ENCODE measurements at places on chromosomes 2 and 18.
A peak's percentile ranks its signal among the peaks of the same experiment; 100 is the strongest.

DNA sequence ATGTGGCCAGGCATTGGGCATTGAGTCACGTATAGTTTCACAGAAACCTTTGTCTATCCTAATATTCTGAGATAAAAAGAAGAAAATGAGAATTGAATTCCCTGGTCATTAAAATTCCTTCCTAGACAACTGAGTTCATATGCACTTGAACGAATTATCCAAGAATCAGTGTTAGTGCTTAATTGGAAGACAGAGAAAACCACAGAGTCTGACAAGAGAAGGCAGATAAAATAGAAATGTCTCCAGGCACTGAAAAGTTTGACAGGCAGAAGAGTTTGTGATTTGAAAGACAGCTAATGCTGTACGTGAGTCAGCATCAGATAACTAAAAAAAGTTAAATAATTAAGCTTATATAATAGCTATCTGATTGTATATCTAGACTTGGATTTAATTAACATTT, 47.7 kb upstream of the TRIB2 start:
- DNase-seq: no peak

DNA sequence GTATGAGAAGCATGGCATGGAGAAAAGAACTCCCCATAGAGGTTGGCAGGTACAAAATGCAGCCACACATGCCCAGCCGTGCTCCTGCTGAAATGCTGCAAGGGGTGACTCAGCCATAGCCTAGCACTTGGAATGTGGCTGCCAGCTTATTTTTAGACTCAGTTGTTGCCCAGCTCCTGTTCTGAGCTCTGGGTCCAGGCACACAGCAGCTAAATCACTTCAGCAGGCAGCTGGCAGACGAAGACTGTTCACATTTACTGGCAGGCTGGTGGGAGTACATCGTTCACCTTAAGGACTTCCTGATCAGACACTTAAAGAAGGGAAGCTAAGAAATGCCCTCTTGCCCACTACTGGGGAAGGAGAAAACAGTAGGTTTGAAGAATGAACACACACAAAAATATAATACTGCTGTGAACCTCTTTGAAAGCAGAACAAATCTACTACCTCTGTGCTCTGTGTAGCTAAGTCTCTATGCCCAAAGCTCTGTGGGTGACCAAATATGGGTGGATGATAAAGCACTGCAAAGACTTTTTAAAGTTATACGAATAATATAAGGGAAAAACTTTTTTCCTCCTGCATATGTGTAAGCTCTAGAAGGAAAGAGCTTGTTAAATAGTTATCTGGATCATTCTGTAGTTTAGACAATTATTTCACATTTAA, 146.1 kb downstream of the LNPK start:
- DNase-seq: no peak

GRCh38 chr2:197204519-197205250, 105.9 kb downstream of the ANKRD44 start:
- DNase-seq: no peak

GRCh38 chr2:45879406-45879805, 227.9 kb downstream of the PRKCE start:
- DNase-seq: no peak

DNA sequence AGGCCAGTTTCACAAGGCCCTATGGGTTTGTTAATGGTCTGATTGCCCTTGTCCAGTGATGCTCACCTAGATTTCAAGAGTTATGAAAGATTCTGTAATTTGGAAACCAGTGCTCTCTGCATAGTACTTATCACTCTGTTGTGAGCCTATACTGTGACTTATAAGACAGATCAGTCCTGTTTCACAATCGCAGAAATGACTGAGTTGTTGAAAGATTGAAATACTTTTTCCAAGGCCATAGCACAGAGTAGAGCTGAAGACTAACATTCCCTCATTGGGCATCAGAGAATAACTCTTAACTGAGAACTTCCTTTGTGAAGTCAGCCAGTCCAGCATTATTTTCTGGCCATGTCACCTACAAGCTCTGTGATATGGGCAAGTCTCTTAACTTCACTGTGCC, 44.0 kb downstream of the CCDC85A start:
- no peak for DNase-seq

DNA sequence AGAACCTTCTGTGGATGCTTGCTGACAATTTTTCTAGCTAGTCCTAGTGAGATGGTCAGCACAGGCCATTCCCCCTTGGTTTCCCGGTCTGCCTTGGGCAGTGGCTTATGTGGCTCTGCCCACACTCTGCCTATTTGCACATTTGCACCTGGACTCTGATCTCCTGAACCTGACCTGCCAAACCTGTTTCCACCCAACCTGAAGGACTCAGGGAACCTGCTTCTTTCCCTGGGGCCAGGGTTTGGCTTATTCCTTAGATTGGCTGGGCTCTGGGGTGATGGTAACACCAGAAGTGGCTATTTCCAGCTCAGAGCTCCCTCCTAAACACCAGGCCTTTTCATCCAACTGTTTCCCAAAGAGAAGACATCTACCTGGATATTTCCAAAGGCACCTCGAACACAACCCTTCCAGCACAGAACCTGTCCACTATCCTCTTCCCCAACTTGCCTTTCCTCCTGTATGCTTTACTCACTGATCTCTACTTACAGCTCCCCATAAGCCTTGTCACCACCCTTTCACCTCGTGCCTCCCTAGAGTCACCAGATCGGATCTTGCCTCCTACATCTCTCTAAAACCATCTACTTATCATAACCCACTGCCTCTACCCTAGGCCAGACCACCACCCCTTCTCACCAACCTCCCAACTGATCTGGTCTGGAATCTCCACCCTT, 5.8 kb upstream of the MTA3 start:
- no peak for DNase-seq

DNA sequence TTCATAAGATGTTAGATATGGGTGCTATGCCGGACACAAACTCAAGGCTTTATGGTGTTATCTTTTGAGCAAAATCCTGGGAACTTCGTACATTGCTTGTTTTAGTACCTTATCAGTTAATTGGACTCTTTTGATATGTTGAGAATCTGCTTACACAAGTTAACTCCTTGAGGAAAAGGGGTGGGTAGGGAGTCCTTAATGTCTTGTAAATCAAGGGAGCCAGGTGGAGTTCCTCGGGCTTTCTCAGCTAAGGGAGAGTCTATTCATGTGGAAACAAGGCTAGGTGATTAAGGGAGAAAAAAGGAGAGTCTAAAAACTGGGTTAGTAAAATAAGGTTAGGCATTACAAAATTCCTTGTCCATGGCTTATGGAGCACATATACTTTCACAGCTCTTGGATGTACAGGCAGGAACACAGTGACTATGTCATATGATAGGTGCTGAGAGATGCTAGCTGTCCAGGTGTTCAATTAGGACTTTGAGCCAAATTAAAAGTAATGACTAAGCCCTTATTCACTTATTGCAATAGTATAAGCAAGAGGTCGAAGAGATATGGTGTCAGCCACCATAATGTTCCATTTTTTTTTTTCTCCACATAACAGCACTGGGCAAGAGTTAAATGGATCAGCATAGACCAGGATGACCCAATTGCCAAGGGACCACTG, 59.5 kb upstream of the DYNAP start:
- no peak for DNase-seq

DNA sequence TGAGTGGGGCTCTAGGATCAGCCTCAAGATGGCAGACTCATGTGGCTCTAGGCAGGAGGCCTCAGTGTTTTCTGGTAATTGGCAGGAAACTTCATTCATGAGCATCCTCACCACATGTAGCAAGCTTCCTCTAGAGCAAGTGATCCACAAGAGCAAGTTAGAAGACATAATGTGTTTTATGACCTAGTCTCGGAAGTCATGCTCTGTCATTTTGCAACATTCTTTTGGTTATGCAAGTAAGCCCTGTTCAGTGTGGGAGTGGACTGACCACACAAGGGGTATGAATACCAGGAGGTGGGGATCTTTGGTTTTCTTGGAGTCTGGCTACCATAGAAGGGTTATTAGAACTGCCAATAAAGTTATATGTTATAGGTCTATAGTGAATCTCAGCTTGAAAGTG, 66.8 kb upstream of the STK39 start:
- DNase-seq: no peak

- DNase-seq: no peak
Measured at GRCh38 chr2:239436076-239436475, 35.3 kb upstream of the HDAC4 start.

DNA sequence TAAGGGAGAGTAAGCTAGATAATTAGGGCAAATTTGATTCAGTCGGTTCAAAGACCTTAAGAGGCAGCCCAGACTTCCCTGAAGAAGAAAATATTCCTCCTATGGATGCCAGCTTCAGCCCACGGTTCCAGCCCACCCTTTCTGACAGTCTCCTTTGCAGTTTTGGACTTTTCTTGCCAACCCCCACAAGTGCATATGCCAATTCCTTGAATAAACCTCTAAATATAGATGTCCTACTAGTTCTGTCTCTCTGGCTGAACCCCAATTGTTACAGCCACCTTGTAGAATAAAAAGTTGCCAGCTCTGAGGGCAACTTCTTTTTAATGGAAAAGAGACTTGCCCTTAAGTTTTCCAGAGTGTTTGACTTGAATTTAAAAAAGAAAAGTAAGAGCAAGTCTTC, 111.7 kb downstream of the PID1 start:
- DNase-seq: no peak

- no peak for DNase-seq
Measured at GRCh38 chr2:203849010-203849409, 18.6 kb upstream of the CTLA4 start.

DNA sequence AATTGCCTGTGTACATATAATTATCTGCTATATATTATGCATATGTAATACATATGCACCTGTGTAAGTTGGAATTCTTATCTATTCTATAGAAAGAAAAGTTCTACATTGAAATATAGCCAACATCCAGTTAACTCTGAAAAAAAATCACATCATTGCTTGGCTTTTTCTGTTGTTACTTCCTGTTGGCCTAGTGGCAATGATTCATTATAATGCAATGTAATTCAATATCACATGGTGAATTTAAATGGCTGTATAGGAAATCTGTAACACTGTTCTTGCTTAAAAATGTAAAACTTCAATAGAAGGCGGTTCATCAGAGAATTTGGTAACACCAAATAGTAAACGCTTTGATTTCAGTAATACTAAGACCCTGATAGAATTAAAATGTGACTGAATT, 44.5 kb upstream of the MAP4K3 start:
- no peak for DNase-seq

GRCh38 chr2:224836263-224836662, 120.1 kb upstream of the CCDC195 start:
- no peak for DNase-seq

GRCh38 chr18:79468119-79468789, 72.5 kb downstream of the NFATC1 start:
- no peak for DNase-seq

DNA sequence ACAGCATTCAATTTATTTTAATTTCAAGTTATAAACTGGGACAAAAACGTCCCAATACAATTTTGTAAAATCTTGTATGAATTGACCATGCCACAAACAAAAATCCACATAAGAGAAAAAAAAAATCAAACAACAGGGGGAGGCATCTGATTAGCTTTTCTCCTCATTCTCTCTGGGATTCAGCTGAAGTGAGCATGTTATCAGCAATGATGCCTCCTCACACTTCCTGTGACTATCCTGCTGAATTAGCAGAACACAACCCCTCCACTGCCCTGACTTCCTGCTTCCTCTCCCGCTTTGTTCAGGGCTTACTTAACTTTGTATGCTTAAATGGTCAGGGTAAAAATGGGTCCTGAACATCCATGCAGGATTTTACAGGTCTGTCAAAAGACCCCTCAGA, 132.2 kb upstream of the ITGB6 start:
- DNase-seq: no peak

DNA sequence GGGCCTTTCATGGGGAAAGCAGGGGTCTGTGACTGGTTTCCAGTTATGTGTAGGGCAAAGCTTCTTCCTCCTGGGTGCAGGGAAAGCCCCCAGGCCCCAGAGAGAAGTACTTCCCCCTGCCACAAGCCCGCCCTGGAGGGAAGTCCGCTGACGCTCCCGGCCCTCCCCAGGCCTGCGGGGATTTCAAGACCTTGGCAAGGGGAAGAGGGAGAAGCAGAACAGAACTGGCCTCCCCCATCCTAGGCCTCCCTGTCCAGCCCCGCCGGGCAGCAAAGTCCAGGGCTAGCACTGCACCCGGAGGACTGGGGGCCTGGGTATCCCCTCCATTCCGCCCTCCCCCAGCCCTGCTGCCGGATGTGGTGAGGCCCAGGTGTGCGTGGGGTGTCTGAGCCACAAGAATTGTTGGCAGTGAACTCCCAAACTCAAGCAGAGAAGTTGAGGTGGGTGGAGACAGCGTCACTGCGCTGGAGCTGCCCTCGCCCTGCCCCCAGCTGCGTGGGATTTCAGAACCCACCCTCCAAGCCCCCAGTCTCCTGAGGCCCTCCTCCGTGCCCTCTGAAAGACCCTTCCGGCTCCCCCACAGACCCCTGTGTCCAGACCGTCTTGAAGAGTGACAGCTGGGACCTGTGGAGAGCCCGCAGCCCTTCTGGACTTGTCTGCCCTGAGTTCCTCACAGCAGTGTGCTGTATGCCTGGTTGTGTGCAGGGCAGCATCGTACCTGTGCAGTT, 1.1 kb upstream of the DUSP2 start:
- DNase-seq: peak; percentile 76

- DNase-seq: no peak
Measured at GRCh38 chr2:16661936-16662839, 3.4 kb downstream of the CYRIA start.

DNA sequence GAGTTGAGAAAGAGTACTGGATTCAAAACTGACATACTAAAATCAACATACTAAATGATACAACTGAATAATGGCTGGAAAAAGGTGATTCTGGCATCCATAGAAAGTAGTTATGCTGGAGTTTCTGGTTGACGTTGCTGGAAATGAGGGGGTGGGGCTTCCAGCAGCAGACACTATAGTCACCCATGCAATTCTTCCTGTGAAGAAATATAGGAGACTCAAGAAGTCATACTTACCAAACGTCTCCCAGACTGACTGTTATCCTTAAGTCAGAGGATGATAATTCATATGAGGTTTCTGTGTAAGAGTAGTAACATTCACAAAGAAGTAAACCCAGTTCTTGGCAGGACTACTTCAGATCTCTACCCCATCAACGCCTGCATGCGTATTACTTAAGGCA, 23.6 kb downstream of the DTNB start:
- no peak for DNase-seq

DNA sequence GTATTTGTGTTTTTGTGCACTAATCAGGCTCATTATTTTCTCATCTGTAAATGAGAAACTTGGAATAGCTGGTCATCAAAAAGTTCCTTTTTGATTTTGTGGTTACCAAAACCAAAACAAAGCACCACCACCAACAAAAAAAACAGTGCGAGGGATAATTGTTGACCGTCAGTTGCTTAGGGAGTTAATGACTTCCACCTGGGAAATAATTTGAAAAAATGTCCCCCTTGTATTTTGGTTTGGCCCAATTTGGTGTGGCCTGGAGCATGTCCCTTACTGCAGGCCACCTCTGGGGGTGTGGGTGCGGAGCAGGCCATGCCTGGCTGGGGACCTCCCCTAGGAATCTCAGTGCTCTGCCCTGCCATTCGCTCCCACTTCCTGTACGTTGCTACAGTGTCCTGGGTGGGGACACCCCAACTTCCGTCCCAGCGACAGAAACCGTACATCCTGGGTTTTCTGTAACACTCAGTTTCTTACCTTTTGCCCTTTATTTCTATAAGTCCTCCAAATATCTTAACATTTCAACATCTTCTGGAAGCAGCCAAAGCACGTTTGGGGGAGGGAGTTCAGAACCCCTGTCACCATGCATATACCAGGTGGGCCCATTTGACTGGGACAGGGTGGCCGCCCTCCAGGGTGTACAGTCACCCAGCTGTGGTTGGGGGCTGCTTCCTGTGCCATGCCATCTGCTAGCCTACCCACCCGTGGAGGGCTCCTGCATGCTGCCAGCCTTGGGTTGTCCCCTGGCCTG, 31.3 kb downstream of the NCK2 start:
- no peak for DNase-seq
